Activated CD8-positive, alpha-beta T cell treated with anti-CD3 and anti-CD28 coated beads, Interleukin-2, amount 10 ng/mL, durations not matched to agents 7 days and 5 days (primary cell): ENCODE measurements at places on chromosomes 16 and 17.

DNA sequence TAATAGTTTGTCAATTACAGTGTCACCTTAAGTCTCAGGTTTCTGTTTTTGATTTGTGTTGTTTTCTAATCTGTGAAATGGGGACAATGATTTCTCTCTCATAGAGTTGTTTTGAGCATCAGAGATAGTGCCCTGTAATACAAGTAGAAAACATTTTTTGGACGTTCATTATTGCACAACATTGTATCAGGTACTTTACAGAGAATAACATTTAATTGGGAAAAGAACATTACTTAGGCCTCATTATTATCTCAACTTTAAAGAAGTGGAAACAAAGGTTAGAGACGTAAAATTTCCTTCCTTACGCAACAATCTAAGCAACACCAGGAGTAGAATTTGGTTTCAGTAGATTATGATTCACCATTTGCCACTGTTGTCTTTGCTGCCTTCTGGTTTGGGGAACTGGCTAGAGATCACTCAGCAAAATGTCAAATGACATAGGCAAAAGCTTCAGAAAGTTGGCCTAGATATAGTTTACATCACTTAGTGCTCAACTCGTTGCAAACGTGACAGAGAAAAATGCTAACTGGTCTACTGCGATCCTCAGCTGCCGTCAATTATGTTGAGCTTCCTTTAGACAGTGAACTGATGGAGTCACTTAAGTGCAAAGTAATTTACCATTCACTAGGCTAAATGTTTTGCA, 1026.8 kb downstream of the CDH11 start:
- no peak for DNase-seq

- DNase-seq: no peak
Observed at GRCh38 chr17:75475144-75475835, 18.9 kb downstream of the TMEM94 start.

DNA sequence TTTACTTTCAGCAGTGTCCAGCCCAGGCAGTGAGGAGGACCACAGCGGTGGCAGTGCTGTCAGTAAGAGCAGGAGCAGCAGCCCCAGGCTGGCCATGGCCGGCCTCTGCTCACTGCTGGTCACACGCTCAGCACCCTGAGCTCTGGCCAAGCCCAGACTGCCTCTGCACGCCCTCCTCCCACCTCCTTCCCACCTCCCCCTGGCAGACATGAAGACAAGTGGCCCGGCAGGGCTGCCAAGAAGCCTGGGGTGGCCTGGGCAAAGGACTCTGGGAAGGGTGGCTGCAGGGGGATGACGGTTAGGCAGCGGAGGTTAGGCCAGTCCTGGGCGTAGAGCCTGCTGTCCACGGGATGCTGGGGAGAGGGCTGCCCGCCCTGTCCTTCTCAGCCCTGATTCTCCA, at the start of gene C16orf89:
C16orf89 (minus strand) TSS at position 144 of the 400 bp plus-strand sequence; CDS start at position 96, 48 bp downstream.
- DNase-seq: no peak

DNA sequence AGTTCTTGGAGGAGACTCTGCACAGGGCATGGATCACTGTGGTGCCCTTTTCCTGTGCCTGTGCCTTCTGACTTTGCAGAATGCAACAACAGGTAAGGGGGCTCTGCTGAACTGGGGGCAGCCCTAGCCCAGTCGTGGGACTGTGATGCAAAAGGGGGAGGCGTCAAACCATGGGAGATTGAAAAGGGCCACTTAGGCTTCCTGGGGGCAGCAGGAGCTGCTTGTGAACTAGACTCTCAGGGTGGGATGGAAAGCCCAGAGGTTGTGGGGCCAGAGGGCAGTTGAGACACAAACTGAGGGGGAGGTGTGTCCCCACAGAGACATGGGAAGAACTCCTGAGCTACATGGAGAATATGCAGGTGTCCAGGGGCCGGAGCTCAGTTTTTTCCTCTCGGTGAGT, 19.6 kb downstream of the ADGRG5 start:
- DNase-seq: no peak

GRCh38 chr17:34603974-34604373, 24.6 kb downstream of the TMEM132E start:
- DNase-seq: no peak

DNA sequence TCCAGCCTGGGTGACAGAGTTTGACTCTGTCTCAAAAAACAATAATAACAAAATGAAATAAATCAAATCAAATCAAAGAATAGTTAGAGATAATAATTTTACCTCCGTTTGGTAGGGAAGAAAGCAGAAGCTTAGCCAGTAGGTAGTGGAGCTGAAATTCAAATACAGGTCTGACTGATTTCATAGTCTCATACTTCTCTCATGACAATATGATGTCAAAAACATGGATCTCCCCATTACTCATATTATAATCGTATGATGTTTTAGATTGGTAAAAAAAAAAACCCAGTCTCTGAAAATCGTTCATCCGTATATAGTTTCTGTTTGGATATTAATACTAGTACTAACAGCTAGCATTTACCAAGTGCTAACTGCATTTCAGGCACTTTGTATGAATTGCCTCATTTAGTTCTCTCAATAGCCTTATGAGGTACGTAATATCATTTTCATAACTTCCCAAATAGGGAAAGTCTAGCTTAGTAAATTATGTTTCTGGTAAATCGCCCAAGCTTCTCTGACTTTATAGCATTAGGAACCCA, 48.7 kb downstream of the CDH8 start:
- DNase-seq: no peak

GRCh38 chr17:2719861-2720260, 8.3 kb upstream of the CLUH start:
- DNase-seq: no peak

- no peak for DNase-seq
Observed at GRCh38 chr16:20674684-20675487, 22.6 kb downstream of the ACSM1 start.

DNA sequence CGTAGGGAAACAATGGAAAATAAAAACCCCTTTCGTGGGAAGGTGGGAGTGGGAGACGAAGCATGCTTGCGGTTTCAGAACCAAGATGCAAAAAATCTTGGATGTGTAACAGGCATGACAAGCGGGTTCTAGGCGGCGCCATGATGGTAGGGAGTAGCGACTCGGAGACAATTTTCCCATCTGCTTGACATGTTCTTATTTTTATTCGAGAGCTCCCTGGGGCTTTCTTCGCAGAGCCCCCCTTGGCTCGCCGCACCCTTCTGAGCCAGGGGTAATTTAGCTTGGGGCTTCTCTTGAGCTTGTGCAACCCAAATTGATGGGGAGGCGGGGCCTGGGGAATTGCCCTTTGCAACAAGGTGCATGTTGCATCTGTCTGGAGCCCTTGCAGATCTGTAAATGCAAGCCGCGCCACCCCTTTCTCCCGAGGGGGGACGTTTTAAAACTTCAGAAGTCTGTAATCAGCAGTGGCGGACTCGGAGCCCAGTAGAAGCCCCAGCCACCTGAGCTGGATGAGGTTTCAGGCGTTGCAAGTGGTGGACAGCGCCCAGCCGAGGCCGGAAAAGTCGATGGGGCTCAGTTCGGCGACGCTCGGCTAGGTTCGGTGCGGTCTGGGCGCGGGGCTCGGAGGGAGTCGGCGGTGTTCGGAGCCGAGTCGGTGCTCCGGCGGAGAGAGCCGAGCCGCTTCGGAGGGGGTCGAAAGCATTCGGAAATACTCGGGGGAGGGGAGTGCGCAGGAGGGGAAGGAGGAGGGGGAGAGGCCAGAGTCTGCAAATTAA, 2.9 kb downstream of the GNAO1 start:
- DNase-seq: peak; percentile 78

DNA sequence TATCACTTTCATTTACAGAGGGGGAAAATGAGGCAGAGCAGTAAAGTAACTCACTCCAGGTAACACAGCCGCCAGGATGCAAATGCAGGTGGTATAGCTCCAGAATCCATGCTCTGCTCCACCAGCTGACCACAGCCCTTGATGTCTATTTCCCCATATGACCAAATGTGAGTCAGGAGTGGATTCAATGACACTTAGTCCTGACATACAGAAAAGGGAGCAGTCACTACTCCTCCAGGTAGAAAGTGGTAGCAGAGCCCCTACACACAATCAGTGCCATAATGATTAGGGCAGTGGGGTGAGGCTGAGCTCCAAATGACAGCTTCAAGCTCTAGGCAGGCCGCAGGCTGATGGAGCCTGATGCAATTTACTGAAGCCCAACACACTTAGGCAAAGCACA, 43.3 kb upstream of the GFOD2 start:
- DNase-seq: no peak

DNA sequence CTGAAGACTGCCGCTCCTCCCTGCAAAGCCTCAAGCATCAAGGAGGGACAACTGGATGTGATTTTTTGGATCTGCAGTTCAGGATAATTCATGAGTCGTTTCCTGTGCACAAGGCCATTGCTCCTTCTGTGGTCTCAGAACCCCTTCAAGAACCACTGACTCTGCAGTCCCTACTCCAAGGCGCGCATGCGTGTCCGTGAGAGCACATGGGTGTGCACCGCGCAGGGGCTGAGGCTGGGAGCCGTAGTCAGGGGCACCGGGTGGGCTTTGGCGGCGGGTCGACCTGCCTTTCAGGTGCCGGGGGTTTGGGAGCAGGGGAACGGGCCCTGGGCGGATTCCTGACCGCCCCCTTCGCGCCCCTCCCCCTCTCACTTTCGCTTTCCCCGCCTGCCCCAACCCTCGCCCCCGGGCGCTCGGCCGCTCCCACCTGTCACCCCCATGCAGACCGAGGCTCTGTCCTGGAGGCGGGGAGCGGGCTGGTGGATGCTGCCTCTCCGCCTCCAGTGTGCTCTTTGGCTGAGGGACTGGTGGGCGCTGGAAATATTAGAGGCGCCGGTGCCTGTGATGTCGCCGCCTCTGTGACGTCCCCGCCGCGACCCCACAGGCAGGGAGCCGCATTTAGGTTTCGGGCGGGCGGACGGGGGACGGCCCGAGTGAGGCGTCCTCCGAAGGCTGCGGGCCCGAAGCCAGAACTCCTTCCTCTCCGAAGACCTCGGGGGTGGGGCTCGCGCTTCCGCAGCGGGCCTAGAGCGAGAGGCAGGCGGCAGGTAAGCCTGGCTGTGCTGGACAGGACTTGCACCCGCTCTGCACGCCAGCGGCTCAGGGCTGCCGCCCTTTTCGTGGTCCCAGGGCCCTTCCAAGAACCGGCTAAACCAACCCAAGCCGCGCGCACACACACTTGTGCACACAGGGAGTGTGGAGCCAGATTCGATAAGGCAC, at the start of gene SPATA32:
SPATA32 (minus strand) TSS at position 518 of the 939 bp plus-strand sequence; CDS start at position 440, 78 bp downstream.
- DNase-seq: peak; percentile 85

- no peak for DNase-seq
Observed at GRCh38 chr17:65638221-65638975, 77.0 kb upstream of the AXIN2 start.

DNA sequence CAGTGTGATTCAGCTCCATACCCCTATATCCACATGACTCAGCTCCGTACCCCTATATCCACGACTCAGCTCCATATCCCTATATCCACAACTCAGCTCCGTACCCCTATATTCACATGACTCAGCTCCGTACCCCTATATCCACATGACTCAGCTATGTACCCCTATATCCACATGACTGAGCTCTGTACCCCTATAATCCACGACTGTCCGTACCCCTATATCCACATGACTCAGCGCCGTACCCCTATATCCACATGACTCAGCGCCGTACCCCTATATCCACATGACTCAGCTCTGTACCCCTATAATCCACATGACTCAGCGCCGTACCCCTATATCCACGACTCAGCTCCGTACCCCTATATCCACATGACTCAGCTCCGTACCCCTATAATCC, 16.8 kb downstream of the CYB5D2 start:
- DNase-seq: no peak

GRCh38 chr16:76207270-76207669, 69.9 kb upstream of the CNTNAP4 start:
- no peak for DNase-seq

DNA sequence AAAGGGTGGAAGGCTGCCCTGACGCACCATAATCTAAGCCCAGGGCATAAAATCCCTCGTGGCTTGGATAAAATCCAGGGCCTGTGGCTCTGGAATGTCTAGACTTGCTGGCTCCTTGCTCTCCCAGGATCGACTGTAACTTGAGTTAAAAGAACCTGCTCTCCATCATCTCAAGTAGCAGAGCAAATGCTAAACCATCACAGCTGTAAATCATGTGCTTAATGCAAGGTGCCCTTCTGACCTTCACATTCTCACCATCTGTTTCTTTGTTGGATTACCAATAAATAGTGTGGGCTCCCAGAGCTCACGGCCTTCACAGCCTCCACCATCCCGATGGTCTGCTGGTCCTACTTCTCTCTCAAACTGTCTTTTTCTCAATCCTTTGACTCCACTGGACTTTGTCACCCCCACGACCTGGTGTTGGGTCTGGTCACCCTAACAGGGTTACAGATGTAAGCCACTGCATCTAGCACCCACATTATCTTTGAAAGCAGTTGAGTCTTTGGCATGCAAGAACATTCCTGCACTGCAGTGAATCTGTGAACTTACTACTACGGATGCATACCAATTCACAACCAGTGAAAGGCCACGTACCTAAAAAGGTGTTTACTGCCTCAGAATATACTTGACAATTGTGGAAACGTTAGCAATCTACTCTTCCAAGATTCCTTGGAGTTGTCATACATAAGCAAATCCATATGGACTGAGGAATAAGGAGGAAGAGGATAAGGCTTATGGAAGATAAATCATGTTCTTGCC, 15.3 kb downstream of the RSL1D1 start:
- DNase-seq: no peak

- no peak for DNase-seq
Observed at GRCh38 chr17:66947311-66947710, 17.2 kb upstream of the CACNG4 start.

DNA sequence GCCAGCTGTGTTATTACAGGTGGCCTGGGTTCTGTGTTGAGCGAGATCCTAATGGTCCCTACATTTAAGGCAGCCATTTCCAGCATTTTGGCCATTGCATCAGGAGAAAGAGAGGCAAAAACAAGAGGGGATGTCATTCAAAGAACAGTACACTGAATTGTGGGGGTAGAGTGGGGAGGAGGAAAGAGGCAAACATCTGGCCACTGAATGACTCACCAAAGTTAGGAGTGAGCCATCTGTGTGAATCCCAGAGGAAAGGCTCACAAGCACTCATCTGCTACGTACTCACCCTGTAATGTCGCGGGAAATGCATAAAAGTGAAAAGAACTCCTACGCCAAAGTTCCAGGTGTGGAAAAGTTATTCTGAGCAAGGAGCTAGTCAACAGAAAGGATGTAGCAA, 16.7 kb downstream of the KRABD2 start:
- DNase-seq: no peak
